ENCODE measurements at places on chromosomes 7 and 10.

DNA sequence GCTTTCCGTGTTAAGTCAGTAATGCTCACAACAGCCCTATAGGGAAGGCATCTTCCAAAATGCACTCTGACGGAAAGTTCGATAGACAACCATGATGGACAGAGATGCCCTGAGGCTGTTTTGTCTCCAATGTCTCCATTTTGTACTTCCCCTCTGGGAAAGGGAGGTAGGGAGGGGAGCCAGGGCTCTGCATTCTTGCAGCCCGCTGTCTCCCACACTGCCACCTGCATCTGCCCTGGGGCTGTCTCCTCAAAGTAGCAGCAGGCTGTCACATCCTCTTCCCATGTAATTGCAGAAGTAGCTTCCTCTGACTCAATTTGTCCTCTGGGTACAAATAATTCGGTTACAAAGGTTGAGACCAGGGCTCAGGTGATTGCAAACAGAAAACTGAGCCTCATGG lies 131.4 kb downstream of the GPAM start:
- DNase-seq, result no peak

GRCh38 chr10:72245949-72246525 lies 27.7 kb upstream of the DDIT4 start:
- no peak for DNase-seq

GRCh38 chr7:24812305-24812945 lies 55.2 kb upstream of the GSDME start:
- peak; percentile 63 for DNase-seq

- peak; percentile 22 for DNase-seq
These were observed 302.5 kb upstream of the GALNT17 start for GRCh38 chr7:70829221-70830059.

GRCh38 chr10:81192221-81192788 lies 654.6 kb downstream of the SH2D4B start:
- DNase-seq, result no peak

GRCh38 chr10:104109908-104110662 lies 11.9 kb upstream of the SFR1 start:
- peak; percentile 93 for DNase-seq

- DNase-seq, result no peak
These were observed 216.3 kb downstream of the GFRA1 start for GRCh38 chr10:116056445-116057293.

GRCh38 chr10:96044736-96045135 lies 1.4 kb downstream of the CCNJ start:
- peak; percentile 53 for DNase-seq

GRCh38 chr7:2224491-2224928 lies 8.2 kb downstream of the MAD1L1 start:
- no peak for DNase-seq

DNA sequence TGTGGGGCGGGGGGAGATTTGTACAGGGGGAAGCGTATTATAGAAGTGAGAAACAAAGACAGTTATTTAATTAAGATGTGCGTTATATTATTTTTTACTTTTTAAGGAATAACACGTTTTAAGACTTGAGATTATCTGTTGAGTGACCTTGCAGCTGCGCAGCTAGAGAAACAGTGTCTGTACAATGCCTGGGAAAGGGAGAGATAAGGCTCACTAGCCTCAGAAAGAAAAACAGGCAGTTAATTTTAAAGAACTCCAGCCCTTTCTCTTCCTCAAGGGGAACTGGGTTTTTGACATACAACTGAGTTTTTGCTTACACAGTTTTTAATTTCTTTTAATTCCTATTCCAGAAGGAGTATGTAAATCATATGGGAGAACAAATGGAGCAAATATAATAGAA lies 50.7 kb downstream of the LMBR1 start:
- DNase-seq, result no peak

GRCh38 chr7:72444026-72444776 lies 32.1 kb upstream of the CALN1 start:
- no peak for DNase-seq
